ENCODE measurements at places on chromosomes 3 and 15.
A peak's percentile ranks its signal among the peaks of the same experiment; 100 is the strongest.

DNA sequence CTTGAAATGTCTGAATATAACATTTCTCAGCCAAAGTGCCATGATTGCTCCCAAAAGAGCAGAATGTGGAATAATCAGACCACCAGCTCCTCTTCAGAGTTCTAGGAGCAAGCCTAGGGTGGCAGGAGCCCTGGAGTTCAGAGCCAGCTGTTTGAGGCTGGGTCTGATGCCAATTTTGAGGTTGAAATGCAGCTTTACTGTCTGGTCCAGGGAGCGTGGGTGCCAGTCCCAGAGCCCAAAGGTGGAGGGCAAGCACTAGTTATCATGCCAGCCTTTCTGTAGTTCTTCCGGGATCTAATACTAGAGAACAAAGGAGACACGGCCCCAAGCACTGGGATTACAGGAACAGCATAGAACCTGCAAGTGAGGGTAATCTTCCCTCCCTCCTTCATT lies 69.3 kb downstream of the TNFAIP8L3 start:
- DNase-seq, result no peak

GRCh38 chr3:134375582-134376384 lies 1.5 kb upstream of the AMOTL2 start:
- no peak for DNase-seq

DNA sequence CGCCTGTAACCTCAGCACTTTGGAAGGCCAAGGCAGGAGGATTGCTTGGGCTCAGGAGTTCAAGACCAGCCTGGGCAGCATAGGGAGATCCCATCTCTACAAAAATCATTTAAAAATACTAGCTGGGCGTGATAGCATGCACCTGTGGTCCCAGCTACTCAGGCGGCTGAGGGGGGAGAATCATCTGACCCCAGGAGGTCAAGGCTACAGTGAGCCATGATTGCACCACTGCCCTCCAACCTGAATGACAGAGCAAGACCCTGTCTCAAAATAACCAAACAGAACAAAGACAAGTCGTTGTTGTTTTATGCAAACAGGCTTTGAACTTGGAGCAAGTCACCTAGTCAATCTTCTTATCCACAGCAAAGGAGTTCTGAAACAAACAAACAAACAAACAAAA lies 82.0 kb upstream of the AKAP13 start:
- DNase-seq, result no peak

DNA sequence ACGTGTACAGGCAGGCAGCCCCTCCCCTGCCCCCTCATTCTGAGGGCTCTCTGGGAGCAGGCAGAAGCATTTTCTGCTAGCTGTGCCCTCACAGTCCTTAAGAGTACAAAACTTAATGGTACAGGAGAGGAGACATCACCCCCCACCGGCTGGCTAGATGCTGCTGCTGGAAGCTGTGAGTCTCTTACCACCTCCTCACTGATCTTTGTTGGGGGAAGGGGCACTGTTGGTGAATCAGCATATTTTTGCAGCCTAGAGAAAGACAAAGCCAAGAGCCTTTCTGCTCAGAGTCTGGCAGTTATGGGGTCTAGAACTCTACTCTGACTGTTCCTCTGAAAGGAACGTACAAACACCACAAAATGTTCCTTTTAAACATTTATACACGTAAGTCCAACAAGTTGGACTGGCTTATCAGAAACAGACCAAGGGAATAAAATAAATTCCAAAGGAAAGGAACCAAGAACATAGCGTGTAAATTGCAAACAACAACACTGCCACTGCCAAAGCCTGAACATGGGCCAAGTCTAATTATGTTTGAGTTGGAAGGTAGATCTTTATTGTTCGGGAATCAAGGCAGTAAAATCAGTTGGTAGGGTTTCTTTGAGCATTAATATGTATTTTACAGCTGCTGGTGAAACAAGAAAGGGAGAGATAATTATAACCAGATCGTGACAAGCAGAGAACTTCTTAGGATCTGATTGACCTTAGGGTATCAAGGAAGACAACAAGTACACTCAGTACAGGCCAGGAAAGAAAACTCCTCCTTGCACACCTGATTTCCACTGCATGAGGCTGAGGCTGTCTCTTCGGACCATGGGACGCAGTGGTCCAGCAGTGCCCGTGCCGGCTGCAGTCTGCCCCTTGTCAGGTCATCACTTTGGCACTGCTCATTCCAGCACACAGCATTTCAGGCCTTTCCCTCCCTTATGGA lies 27.4 kb downstream of the CLK3 start:
- no peak for DNase-seq

DNA sequence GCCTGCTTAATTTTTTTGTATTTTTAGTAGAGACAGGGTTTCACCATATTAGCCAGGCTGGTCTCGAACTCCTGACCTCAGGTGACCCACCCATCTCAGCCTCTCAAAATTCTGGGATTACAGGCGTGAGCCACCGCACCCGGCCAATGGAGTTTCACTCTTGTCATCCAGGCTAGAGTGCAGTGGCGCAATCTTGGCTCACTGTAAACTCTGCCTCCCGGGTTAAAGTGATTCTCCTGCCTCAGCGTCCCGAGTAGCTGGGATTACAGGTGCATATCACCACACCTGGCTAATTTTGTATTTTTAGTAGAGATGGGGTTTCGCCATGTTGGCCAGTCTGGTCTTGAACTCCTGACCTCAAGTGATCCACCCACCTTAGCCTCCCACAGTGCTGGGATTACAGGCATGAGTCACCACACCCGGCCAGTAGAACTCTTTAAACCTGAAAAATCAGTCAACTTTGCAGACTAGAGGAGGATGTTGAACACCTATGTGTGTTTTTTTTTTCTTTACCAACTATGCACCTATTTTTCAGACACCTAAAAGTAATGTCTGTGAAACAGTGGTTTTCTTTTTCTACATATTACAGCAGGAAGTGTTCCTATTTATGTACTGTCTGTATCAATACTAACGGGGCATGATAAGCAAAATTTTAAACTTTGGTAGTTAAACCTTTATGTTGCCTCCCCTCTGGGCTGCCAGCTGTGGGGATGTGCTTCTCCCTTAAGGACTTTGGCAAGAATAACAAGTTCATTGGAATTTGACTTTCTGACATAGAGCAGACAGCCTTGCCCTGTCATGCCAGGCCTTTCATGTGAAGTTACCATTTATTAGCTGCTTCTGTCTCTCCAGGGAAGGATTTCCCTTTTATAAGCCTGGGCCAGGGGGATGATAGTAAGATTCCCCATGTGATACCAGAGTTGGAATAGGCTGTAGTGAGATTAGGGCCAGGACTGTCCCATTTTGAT lies 8.1 kb downstream of the ARIH2 start:
- DNase-seq, result peak; percentile 29

GRCh38 chr15:39499042-39499441 lies 81.8 kb upstream of the THBS1 start:
- no peak for DNase-seq

DNA sequence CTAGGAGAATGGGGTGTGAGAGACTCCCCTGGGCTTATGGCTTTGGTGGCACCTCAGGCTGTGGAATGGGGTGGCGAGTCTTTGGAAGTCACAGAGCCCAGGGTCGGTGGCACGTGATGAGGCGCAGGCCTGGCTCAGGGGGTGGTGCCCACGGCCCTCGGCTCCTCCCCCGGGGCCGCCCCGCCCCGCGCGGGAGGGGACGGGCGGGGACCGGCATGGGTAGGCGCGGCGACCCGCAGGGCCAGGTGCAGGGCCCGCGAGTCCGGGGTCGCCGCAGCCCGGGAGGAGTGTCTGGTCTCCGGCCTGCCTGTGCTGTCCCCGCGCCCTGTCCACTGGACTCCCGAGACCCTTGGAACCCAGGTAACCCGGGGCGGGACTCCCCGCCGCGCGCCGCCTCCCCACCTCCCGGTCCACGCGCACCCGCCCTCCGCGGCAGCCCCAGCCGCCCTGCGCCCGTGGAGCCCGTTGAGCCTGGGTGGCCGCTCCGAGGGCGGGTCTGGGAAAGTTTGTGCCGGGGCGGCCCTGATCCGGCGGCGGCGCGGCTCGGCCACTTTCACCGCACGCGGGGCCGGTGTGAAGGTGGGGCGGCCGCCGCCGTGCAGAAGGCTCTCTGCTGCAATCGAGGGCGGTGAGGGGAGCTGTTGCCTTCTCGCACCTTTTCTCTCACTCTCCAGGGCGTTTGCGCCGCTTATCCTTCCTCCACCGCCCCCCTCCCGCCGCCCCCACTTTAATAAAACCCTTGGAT lies at the start of gene PAQR5:
Gene PAQR5 (plus strand): TSS at position 216 of the 745 bp plus-strand sequence. CDS start 61,169 bp downstream, outside the sequence.
- no peak for DNase-seq

Data from activated CD4-positive, alpha-beta T cell treated with anti-CD3 and anti-CD28 coated beads, Interleukin-2, Interleukin-4, amounts not matched to agents 100 ng/mL and 50 ng/mL, durations not matched to agents 16 hours and 8 hours (primary cell).